Activated CD8-positive, alpha-beta memory T cell treated with anti-CD3 and anti-CD28 coated beads, Interleukin-2, amount 50 U/mL, for 48 hours (primary cell): ENCODE measurements at places on chromosomes 16 and 17.

DNA sequence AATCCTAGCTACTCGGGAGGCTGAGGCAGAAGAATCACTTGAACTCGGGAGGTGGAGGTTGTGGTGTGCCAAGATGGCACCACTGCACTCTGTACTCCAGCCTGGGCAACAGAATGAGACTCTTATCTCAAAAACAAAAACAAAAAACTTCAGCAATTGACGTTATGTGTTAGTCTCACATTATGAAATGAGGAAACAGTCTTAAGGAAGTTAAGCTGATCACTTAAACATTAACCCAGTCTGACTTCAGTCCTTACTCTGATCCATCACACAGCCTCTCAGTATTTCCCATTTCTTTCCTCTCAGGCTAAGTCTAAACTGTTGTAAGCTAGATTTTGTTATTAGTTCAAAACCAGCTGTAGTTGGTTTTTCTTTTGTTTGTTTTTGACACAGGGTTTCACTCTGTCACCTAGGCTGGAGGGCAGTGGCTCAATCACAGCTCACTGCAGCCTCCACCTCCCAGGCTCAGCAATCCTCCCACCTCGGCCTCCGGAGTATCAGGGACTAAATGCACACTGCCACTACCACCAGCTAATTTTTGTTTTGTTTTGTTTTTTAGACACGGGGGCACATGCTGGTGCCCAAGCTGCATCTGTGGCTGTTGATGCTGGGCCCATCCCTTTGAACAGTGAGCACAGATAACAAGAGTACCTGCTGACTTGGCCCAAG lies 6.3 kb downstream of the JPT1 start:
- no peak for DNase-seq

GRCh38 chr17:83136156-83136555 lies 56.7 kb downstream of the METRNL start:
- DNase-seq: peak; percentile 18

DNA sequence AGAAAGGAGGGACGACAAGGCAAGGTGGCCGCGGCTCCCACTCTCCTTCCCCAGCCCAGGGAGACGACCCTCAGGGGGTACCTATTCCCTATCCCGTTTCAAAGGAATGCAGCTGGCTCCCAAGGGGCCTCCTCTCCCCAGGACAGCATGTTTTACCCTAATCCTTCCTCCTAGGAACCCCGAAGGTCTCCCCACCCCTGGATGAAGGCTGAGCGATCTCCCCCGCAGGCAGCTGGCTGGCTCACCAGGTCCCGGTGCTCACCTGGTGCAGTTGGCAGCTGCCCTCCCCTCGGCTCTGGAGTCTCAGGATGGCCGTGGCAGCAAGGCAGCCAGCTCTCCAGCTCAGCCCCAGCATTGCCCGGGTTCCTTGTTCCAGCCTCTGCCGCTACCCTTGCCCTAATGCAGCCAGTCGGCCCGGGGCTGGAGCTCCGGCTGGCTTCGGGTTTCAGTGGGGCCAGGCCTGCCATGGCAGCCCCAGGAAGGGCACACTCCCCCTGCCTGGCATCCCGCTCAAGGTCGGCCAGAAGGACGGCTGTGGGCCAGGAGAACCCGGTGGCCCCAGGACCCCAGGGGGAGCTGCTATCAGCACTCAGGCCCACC lies 4.6 kb downstream of the CLUH start:
- no peak for DNase-seq

DNA sequence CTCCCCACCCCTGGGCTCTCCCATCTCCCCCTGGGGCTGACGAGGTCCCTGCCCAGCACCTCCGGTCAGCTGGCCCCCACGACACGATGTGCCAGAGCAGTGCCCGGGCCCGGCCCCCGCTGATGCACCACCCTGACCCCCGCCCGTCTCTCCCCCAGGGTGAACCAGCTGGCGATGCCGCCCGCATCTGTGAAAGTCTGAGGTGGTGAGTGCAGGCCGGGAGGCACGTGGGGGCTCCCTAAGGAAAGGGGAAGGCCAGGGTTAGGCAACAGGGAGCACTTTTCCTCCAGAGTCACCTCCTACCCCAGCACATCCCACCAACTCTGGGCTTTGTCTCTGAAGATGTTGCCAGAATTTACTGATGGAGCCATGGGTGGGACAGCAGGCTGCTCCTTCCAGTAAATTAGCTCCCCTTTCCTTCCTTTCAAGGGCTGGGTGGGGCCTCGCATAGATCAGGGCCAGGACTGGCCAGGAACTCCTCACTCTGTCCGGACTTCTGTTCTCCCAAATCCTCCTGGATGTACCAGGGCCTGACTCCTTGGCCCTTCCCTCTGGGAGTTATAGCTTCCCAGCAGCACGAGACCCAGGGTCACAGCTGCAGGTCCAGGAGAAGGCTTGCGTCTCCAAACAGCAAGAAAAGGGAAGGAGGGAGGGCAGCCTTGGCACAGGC lies 18.3 kb downstream of the MYBBP1A start:
- no peak for DNase-seq

- no peak for DNase-seq
Measured at GRCh38 chr16:11410376-11411058, 65.3 kb downstream of the RMI2 start.

GRCh38 chr16:3912373-3912772 lies 31.9 kb upstream of the CREBBP start:
- no peak for DNase-seq

DNA sequence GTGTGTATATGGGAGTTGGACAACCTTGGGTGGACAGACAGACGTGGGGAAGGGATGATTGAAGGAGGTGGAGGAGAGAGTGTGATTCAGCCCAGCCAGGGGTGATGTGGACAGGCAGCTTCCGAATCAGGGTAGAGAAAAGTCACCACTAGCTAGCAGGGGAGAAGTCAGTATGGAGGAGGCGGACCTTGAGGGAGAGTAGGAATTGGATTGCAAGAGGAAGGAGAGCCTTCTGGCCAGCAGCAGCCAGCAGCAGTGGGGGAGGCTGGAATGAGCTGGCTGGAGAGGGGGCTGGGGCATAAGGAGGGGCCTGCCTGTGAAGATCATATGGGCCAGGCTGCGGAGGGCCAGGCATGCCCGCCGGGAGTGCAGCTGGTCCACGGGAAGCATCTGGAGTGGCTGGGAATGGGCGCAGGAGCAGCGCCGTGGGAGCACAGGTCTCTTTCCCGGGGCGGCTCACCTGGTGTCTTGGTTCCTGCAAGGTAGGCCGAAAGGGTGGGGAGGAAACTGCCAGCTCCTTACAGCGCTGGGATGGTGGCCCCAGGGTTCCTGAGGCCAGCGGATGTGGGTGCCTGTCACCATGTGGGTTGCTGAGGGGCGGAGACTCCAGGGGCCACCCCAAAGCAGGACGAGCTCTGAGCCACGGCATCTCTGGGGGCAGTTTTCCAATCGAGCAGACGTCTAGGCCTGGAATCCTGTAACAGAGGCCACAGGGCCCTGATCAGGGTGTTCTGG lies 235.3 kb downstream of the SEC14L1 start:
- DNase-seq: peak; percentile 86

DNA sequence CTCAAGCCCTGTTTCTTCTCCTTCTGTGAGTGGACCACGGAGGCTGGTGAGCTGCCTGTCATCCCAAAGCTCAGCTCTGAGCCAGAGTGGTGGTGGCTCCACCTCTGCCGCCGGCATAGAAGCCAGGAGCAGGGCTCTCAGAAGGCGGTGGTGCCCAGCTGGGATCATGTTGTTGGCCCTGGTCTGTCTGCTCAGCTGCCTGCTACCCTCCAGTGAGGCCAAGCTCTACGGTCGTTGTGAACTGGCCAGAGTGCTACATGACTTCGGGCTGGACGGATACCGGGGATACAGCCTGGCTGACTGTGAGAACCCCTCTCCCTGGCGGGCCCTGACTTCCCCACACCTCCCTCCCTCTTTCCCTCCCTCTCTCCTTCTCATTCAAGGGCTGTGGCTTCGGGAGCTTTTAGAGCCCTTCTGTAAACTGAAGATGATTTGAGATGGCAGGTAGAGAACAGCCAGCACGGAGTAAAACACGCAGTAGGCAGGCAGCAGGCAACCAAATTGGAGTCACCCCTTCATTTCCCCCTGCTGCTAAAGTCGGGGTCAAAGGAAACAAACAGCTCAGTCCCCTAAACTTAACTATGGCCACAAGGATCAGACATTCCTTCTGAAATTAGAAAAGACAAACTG lies 3.9 kb downstream of the SPACA3 start:
- DNase-seq: no peak

DNA sequence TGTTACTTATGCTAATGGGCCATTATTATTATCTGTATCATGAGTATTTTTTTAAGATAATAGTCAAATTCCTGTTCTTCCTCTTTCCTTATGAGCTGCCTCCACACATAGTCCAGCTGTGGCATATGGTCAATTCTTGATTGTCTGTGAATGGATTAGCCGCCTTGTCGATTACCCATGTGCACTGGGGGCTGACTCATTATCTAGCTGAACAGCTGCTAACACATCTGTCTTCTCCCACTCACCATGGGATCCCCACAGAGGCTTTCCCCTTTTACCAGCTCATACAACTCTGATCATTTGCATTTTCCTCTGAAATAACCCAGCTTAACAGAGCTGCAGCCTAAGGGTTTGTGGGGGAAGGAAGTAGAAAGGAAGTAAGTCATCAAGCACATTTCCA lies 915.0 kb downstream of the CDH11 start:
- no peak for DNase-seq

GRCh38 chr16:78289373-78289772 lies 189.9 kb downstream of the WWOX start:
- DNase-seq: no peak

- DNase-seq: no peak
Measured at GRCh38 chr17:77677630-77678029, 280.9 kb upstream of the TNRC6C start.

- DNase-seq: no peak
Measured at GRCh38 chr17:79826841-79827578, 12.2 kb downstream of the CBX4 start.

DNA sequence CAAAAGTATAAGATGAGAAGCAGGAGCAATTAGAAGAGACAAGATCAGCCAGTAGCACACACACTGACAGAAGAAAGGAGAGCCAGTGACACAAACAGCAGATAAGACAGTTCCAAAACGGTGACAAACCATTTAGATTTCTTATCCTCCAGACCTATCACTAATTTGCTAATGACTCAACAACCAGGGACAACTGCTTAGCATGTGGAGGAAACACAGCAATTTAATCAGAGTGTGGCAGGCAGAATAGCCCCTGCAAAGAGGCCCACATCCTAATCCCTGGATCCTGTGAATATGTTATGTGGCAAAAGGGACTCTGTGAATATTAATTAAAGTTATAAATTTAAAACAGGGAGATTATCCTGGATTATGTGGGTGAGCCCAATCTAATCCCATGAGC lies 81.1 kb downstream of the CACNG1 start:
- no peak for DNase-seq

- no peak for DNase-seq
Measured at GRCh38 chr17:36535669-36536081, 888 bp downstream of the PIGW start.

DNA sequence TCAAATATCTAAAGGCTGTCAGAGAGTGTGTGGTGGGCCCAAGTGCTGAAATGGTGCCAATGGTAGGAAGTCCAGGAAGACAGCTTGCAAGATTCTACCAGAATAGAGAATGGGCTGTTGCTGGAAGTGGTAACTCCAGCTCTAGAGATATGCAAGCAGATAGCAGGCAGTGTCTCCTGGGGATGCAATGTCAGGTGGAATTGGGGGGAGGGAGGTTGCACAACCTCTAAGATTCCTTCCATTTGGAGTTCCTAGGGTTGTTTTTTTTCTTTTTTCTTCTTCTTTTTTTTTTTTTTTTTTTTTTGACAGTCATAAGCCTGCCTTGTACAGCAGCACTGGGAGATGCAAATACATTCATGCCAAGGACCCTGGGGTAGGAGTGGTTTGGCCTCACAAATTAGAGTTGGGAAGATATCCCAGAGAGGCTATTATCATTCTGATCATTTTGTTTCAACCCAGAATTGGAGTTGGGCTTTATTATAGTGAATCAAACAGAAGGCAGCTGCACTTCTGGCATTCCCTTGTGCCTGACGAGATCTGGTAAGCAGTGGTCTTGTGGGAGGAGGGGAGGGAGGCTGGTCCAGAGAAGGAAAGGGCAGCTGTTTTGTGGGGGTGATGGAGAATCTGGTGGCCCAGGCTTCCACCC lies 51.1 kb downstream of the SLC6A2 start:
- DNase-seq: no peak

GRCh38 chr17:76543826-76544545 lies 4.1 kb downstream of the PRCD start:
- DNase-seq: no peak

DNA sequence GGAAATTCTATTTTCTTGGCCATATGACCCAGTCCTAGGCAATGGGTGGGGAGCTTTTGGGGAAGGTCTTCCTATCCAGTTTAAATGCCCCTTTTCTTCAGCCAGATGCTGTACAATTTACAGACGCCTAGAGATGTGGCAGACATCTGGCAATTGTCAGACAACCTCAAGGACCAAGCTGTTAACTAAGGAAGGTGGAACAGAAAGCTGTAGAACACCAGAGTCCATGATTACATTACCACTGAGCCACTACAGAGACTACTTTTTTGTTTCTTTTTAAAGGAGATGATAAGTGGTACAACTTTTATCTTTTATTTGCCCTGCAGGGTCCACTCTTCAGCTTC lies 21.1 kb upstream of the CORO6 start:
- DNase-seq: no peak

DNA sequence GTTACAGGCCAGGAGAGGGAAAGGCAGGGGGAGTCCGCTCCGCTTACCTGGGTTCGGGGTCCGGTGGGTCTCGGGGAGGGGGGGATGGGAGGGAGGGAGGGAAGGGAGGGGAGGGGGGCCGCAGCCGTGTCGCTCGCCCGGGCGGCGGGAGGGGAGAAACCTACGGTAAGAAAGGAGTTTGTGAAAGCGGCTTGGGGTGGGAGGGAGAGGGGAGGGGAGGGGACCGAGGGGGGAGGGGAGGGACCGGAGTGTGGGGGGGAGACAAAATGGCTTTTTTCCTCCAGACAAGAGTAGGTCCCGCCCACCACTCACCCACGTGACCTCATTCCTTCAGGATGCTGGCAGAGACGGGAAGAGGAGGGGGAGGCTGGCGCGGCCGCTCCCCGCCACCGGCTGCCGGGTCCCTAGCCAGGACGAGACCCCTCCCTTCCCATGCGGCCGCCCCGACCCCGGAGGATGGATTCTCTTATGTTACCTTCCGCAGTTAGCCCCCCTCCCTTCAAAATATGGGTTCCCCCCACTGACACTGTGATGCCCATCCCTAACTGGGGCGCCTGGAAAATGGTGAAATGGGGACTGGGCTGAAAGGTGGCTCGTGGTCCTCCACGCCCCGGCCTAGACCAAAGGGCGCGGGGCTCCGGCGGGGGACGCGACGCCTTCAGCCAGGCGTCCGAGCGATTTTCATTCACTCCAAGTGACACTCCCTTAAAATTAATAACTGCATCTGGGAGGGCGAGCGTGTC lies at the start of gene PCGF2:
Gene PCGF2, minus strand, starts transcription at position 188 of the 743 bp plus-strand sequence. CDS start 7,934 bp downstream, outside the sequence.
- no peak for DNase-seq
